H4 (cell line): ENCODE measurements at places on chromosomes 1 and 21. TPM values are rescaled to one million over a fixed set of nuclear protein-coding genes. Genes with fewer than 3 reads are reported as not detected.

Gene NHLH1
- 0.04 TPM in 1 of 2 replicates, not detected in the other for total RNA-seq

Gene MROH9
- total RNA-seq: not detected in 2 replicates

Gene GPR161
- total RNA-seq: 5.8 and 7.0 TPM in 2 replicates

Gene PLPPR4
- total RNA-seq: 0.21 and 0.35 TPM in 2 replicates

Gene DHRS3
- 38.1 and 43.1 TPM in 2 replicates for total RNA-seq

Gene SGIP1
- total RNA-seq: 0.51 and 1.1 TPM in 2 replicates

DNA sequence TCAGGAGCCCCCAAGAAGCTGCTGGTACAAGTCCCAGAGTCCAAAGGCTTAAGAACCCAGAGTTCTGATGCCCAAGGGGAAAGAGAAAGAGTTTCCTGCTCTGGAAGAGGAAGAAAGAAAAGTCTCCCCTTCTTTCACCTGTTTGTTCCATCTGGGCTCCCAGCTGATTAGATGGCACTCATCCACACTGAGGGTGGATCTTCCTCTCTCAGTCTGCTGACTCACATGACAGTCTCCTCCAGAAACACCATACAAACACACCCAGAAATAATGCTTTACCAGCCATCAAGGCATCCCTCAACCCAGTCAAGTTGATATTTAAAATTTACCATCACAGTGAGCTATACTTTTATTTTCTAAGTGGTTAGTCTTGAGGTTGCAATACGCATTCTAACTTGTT, 257.9 kb downstream of the PAPPA2 start:
- no peak for DNase-seq

DNA sequence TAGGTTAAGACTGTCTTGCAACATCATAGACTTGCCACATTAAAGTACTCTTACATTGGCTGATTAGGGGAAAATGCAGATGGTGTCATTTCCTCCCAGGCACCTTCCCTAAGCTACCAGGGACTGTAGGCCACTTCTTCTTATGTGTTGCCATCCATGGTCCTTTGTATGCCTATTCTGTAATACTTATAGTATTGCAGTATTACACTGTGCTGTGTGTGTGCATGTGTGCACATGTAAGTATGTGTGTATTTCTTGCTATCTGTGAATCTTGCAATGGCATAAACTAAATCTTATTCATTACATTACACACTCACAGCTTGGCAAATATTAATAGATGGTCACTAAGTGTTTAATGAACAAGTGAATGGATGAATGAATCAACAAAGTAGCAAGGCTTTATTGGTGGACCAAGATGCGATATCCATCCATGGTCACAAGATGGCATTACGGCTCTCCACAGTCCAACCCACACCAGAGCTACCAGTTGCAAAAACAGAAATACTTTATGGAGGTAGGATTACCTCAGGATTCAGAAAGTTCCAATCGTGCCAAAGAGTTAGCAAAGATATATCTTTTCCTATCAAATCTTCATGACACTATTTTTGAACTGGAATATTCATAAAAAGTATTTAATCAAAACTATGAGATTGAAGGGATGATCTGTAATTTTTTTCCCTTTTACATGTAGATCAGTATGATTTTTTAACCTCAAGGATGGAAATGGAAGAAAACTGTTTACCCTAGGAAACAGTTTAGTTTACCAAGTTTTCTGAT, 160.2 kb downstream of the DENND1B start:
- peak; percentile 42 for DNase-seq

DNA sequence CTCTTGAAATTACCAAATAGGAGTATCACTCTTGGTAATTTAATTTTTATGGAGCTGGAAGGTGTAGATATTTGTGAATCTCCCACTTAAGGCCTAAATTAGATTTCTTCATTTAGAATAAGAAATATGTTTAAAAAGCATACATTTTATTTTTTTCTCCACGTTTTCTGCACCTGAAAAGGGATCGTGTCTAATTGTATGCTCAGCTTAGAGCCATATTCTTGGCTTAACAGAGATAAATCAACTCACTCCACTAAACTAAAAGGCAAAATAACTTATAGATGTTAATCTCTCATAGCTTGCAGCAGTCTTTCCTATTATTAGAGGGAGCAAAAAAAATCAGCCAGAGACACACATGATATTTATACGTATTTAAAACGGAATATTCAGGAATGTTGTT, 336.8 kb upstream of the SGIP1 start:
- DNase-seq: no peak

- peak; percentile 16 for DNase-seq
Measured at GRCh38 chr1:78370356-78370755, 120.4 kb upstream of the PTGFR start.
